Aorta (tissue), 5 donors: ENCODE measurements at places on chromosomes 6 and 20. TPM values are rescaled to one million over a fixed set of nuclear protein-coding genes. Genes with fewer than 3 reads are reported as not detected.

DNA sequence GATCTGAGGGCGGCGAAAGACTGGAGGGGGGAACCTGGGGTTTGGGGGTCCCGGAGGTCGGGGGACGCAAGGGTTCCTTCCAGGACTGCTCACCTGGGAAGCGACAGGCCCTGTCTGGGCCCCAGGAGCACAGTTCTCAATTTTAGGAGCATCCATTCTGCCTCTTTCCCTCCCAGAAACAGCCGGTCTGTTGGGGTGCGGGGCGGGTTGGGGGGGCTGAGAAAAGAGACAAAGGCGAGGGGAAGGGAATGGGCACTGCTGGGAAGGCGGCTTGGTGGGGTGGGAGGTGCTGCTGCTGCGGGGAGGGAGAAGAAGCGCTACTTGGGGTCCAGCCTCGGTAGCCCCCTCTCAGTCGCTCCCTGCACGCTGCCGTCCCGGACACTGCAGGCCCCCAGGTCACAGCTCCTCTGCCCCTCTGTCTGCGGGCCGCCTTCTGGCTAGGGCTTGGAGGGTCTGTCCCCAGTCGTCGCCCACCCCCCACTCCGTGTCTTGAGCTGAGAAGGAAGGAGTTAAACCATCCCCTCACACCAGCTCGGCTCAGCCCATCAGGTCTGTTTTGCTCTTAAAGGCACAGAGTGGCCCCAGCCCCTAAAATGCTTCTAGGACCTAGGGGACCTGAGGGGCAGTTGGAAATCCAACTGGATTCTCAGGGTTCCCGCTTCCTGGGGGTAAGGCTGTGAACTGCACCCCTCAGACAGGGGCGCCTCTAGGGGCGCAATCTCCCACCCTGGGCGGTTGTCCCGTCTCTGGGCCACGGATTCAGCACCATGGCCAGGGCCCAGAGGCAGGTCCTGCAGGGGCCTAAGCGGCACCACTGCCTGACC lies 690 bp downstream of the GDAP1L1 start:
- no peak overlapping the region for H3K4me3 ChIP-seq
- DNase-seq = no peak
- no peak overlapping the region for H3K27ac ChIP-seq
- H3K4me1 ChIP-seq = no peaks in the 10 kb centered on the region

- H3K27ac ChIP-seq = no peak overlapping the region
- H3K27me3 ChIP-seq = no peaks in the 10 kb centered on the region
- no peak for DNase-seq
- no peaks in the 10 kb centered on the region for H3K36me3 ChIP-seq
- no peak overlapping the region for H3K4me3 ChIP-seq
These were observed 18.8 kb downstream of the TDRD6 start for GRCh38 chr6:46706464-46706863.

DNA sequence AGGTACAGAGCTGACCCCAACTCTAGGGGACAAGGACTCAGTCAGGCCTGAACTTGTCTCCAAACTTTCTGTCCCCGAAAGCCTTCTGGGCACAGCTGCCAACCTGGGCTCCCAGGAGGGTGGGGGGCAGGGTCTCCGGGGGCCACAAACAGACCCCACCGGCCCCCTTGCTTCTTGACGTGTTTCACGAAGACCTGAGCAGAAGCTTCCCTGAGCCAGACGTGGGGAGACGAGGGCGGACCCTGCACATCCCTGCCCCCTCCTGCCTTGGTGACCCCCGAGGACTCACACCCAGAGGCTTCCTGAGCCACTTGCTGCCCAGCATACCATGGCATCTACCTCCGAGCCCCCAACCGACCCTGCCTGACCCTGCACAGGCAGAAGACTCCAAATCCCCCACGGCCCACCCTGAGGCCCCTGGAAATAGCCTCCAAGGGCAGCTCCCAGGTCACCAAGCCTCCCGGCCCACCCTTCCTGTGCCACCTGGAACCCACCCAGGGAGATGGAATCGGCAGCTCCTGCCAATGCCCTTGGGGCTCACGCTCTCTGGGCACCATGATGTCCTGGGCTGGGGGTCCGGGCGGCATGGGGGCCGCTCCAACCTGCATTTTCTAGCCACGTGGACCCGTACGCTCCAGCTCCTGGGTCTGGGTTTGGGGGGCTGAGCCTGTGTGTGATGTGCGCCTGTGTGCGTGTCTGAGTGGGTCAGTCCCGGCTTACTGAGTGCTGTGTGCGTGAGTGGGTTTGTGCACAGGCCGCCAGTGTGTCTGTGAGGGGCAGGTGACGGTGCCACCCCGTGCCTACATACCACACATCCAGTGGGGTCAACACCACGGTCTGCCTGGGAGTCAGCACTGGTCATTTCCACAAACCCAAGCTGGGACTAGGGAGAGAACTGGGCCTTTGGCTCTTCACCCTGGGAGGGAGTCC lies 2.5 kb upstream of the PTK6 start:
- DNase-seq = no peak
- H3K27ac ChIP-seq = no peak overlapping the region
- no peaks in the 10 kb centered on the region for H3K27me3 ChIP-seq
- no peaks in the 10 kb centered on the region for H3K36me3 ChIP-seq

Gene C20orf144
- 0.16 TPM for total RNA-seq
